ENCODE measurements at places on chromosomes 4 and X. TPM values are rescaled to one million over a fixed set of nuclear protein-coding genes. Genes with fewer than 3 reads are reported as not detected.

HSFX1 gene
- total RNA-seq: 0.40 TPM

PRSS12 gene
- not detected for total RNA-seq

F8A1 gene
- total RNA-seq: 2.0 TPM

CYLC1 gene
- total RNA-seq: not detected

ERCC6L gene
- total RNA-seq: 4.7 TPM

CCDC158 gene
- total RNA-seq: not detected

MAOA gene
- total RNA-seq: 120 TPM

NSUN7 gene
- 0.21 TPM for total RNA-seq

NPY5R gene
- total RNA-seq: not detected

POF1B gene
- 0.40 TPM for total RNA-seq

ZCCHC18 gene
- total RNA-seq: 0.88 TPM

FAM200B gene
- total RNA-seq: 16.0 TPM

WDFY3 gene
- 129 TPM for total RNA-seq

BEND4 gene
- 0.13 TPM for total RNA-seq

GABRB1 gene
- not detected for total RNA-seq

STPG2 gene
- total RNA-seq: 0.14 TPM

ATXN3L gene
- not detected for total RNA-seq

FNIP2 gene
- total RNA-seq: 13.0 TPM

UXT gene
- total RNA-seq: 89.2 TPM

TLR6 gene
- 1.2 TPM for total RNA-seq

Data from pulmonary artery endothelial cell (primary cell).